ENCODE measurements at places on chromosomes 3 and 15.

DNA sequence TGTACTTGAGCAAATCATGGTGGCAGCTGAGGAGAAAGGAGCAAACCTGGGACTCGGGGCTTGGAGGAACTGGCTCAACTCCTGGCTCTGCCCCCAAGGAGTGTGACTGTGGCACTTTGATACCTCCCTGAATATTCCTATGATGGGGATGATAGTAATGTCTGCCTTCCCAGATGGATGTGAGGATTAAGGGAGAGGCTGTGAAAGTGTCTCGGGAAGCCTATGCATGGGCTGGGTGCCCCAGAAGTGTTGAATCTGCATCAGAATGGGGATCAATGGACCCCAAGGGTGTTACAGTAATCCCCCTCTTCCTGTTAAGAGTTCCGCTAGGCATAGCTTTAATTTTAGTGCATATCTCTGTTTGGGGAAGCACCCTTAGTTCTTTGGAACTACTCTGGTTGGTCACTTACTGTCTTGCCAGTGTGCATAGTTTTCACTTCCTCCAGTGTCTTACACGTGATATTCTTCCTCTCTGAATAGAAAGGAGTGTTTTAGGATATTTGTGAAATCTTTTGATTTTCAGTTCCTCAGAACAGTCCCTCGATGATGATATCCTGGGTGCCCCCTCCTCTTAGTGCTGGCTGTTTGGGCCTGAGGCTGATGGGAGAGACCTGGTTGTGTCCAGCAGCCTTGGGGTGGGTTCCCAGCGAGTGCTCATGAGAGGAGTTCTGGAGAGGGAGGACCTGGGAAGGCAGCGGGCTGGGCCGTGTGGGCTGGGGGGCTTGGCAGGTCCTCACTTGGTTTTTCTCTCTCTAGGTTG is 97.5 kb downstream of the CHDH start:
- no peak for DNase-seq

DNA sequence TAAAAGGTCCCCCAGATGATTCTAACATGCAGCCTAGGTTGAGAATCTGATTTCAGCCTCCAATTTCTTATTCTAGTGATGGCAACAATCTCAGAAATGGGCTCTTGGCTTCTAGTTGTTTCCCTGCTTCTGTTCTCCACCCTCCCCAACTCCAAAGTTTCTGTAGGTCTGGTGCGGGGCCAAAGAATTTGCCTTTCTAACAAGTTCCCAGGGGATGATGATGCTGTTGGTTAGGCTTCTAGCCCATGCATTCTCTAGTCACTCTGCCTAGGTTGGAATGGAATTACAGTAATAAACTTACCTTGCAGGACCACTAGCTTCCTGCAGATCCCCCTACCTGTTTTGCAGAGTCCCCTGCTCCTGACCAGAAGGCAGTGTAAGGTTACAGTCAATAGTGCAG is 103.2 kb upstream of the PPP2R3A start:
- no peak for DNase-seq

DNA sequence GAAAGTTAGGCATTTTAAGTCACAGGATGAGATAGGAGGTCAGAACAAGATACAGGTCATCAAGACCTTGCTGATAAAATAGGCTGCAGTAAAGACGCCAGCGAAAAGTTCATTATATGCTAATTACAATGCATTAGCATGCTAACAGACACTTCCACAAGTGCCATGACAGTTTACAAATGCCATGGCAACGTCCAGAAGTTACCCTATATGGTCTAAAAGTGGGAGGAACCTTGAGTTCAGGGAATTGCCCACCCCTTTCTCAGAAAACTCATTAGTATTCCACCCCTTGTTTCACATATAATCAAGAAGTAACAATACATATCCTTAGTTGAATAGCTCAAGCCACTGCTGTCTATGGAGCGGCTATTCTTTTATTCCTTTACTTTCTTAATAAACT is 92.7 kb upstream of the PLXND1 start:
- DNase-seq = no peak

DNA sequence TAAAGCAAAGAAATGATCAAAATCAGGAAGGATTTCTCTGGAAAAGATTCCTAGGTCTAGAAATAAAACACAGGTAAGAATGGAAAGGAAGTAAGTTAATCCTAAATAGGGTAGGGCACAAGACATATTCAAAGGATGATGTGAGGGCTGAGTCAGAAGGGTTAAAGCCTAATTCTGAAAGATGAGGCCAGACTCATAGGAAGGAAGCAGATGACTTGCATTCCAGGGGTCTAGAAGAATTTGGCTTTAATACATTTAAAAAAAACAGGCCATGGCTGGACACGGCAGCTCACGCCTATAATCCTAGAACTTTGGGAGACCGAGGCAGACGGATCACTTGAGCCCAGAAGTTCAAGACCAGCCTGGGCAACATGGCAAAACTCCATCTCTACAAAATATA is 3.2 kb downstream of the SSR3 start:
- DNase-seq = no peak

- DNase-seq = no peak
Observed at GRCh38 chr15:80614711-80615360, 80.3 kb upstream of the ABHD17C start.

DNA sequence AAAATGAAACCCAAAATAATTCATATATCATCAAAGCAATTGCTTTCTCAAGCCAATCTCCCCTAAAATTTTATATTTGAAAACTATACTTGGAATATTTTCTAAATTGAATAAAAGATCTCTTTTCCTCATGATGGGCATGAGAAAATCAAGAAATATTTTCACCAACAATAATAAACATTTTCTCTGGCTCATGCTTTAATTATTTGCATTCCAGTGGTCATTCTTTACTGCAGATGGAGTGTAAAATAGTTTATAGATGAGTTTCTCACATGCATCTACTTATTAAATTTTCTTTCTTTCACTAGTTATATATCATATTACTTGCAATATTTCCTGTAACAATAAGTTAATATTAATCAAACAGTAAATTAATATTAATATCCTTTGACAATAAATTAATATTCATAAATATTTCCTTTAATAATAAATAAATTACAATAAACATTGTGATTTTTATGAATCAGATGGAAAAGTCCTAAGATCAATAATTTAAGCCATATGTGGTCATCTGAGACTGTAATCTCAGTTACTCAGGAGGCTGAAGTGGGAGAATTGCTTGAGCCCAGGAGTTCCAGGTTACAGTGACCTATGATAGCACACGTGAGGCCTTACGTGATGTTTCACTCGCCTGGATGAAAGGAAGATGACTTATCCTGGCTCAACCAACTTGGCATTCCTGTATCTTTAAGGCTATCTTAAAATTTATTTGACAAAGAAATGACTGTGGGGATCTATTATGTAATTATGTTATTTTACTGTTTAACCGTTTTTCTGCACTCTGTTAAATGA is 958.8 kb downstream of the ZPLD1 start:
- no peak for DNase-seq

DNA sequence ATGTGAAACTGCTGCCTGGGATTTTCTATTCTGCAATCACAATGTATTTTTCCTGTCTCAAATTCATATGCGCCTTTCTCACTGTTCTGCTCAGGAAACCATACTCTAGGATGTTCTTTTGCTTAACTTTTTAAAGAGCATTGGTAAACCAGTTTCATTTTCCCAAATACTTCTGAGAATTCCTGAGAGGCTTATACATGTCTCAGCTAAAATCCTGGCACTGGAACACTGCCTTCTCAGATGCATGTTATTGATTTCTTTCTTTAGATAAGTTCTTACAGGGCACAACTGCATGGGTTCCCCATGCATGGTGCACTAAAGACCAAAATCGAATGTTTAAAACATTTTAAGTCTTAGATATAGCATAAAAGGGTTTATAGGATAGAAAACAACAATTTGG is 178.3 kb upstream of the PLSCR5 start:
- no peak for DNase-seq

DNA sequence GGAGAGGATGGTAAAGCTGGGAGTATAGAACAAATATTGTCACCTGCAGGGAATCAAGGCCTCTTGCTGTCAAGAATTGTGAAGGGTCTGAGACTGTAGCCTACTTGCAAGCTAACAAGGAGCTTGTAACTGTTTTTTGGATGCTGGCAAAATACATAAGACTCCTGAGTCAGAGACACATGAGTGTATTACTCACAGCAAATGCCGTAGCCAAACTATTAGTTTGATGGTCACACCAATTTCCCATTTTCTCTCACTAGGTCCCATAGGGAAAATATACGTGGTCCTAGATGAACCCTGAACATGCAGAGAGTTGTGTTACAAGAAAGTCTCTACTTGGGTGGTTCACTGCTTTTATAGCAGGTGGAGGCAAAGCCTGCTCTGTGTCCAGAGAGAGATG is 44.7 kb upstream of the LIPC start:
- no peak for DNase-seq

GRCh38 chr3:70849911-70850699 is 537.7 kb upstream of the MDFIC2 start:
- DNase-seq = no peak

DNA sequence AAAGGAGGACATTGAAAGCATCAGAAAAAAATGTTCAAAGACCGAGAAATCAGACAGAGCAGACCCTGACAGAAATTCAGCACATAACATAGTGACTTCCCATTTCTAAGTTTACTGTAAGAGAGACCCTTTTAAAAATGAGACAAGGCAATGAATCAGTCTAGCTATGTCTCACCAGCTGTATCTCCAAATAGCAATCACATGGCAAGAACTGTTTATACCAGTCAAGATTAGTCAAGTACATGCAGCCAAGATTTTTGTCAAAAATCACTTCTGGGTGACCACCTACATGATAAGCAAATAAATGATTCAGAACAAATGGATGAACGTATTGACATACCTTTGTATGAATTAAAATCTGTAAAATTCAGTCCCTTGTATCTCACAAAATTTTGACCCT is 138.0 kb downstream of the DTWD1 start:
- no peak for DNase-seq

- no peak for DNase-seq
Observed at GRCh38 chr15:74869372-74869725, 3.8 kb downstream of the SCAMP2 start.

DNA sequence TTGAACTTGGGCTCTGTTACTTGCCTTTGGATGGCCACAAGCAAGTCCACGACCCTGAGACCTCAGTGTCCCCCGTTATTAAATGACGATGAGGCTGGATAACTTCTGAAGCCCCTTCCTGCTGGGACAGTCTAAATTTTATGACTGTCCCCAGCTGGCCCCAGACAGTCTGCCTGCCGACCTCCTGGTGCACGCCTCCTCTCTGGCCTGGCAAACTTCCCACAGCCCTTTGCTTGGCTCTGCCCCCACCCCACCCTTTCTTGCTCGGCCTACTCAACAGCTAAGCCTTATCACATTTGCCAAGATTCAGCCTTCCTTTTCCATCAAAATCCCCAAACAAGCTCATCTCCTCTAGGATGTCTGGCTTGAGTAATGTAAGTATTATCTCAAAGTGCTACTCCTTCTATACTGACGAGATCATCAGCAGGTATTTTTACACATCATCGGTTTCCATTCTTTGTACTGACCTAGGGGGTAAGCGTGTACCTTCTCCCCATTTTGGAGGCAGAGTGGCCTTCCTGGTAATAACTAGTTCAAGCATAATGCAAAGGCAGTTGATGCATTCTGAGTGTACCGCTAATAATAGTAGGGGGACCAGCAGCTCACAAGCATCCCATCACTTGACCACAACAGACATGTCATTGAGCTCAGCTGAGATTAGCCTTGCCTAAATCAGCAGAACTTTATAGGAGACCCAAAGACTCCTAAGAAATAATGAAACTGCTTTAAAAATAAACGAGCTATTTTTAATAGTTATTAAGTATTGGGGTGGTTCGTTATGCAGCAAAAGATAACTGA is 120.8 kb upstream of the HACD2 start:
- no peak for DNase-seq

DNA sequence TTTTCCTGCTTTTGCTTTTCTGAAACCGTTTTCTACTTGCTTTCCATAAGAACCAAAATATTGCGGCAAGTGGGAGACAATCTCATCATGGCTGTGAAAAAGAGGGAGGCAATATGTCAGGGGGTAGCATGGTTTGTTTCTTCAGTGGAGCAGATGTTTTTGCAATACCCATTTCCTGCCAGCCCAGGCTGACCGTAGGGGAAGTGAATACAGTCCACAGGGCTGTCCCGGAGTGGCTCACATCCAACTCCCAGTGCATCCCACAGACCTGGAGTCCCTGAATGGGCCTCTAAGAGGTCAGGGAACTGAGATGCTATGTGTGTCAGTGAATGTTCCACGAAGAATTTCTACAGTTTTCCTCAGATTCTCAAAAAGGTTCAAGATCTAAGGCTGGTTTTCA is 69.6 kb downstream of the EPHB1 start:
- no peak for DNase-seq

GRCh38 chr3:105722943-105723556 is 145.8 kb downstream of the CBLB start:
- DNase-seq = no peak

DNA sequence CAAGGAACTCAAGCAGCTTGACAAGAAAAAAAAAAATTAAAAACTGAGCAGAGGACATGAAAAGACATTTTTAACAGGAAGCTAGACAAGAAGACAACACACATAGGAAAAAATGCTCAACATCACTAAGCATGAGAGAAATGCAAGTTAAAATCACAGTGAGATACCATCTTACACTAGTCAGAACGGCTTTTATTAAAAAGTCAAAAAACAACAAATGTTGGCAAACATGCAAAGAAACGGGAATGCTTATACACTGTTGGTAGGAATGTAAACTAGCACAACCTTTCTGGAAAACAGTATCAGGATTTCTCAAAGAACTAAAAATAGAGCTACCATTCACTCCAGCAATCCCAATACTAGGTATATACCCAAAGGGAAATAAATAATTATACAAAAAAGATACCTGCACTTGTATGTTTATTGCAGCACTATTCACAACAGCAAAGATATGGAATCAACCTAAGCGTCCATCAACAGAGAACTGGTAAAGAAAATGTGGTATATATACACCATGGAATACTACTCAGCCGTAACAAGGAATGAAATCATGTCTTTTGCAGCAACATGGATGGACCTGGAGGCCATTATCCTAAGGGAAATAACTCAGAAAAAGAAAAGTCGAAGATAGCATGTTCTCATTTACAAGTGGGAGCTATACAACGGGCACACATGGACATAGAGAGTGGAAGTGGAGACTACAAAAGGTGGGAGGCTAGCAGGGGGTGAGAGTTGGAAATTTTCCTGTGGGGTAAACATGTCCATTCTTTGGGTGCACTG is 5.2 kb downstream of the GOLIM4 start:
- DNase-seq = no peak

DNA sequence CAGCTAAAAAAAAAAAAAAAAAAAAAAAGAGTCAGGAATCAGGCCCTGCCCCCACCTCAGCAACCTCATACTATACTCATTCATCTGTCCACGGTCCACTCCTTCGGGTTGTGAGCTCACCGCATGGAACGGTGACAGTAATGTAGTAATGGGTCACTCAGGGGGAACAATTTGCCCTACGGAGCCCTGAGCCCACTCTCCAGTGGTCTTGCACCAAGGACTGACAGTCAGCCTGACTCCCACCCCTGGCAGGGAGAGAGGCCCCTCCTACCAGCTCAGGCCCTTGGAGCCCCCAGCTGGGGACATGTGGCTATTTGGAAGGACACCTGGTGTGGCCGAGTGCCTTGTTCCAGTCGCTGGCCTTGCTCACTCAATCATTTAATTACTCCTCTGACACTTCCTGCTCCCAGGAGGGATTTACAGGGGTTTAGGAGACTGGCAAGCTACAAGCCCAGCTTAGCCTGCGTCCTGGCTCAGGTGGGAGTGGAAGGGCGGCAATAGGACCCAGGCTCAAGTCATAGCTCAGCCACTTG is 19.9 kb upstream of the CACNA2D2 start:
- DNase-seq = no peak

Data from NCI-H1694 (cell line).